ENCODE measurements at places on chromosomes 2 and 18.

DNA sequence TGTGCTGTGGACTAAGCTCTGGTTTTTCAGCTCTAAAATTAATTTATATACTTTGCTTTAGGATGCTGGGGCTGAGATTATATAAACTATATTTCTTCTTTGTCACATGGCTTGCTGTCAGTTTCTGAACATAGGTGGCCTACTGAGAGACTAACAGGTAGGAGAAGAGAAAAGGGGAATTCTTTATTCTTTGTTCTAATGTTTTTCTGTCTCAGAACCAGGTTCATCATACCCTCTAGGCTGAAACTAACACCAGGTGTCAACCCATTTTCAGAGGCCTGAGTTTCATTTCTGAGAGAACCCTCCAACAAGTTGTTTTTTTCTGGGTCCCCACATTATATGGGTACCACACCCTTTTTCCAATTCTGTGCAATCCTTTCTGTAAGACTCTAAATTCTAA, 843.6 kb downstream of the TRIB2 start:
- no peak for DNase-seq

- no peak for DNase-seq
Measured at GRCh38 chr2:216082805-216083204, 1.1 kb downstream of the TMEM169 start.

DNA sequence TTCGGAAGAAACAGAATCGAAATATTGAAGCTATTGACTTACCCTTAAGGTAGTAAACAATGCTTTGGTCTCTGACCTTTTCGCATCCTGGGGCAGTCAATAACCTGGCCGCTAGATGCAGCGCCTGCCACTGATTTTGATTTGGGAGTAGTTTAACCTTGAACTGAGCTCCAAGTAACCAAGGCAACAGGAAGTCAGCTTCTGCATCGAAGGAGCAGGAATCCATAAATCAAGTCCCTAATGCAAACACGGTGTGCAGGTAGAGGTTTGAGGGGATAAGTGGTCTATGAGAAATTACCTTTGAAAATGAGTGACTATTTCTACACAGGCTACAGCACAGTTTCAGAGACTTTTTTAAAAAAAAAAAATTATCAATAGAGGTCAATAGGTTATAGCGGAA, 353.5 kb downstream of the SETBP1 start:
- DNase-seq: no peak

DNA sequence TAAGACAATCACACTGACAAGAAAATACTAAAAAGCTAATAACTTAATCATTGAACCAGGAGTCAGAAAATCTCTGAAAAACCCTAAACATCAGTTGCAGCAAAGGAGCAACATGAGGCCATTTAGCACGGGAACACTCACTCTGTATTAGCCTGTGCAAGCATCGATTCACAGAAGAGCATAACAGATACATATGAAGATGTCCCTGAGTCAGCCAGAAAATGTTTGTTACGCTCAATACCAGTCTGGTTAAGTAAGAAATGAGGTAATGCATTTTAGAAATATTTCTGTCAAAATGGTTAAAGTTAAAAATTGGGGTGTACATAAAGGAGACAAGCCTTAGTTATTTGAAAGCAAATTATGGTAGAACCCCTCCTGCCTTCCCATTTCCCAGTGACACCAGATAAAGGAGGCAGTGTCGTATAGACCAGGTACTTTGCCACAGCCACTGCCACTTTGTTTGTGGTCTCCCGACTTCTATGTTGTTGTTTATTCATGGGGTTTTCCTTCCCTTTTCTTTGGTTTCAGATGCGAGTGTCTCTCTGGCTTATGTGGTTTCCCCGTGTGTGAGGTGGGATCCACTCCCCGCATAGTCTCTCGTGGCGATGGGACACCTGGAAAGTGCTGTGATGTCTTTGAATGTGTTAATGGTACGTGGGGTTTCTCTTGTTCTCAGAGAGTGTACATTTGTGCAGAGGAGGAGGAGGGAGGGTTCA, 108.6 kb downstream of the CRIM1 start:
- no peak for DNase-seq

- DNase-seq: no peak
Measured at GRCh38 chr2:150020221-150020620, 432.6 kb upstream of the MMADHC start.

DNA sequence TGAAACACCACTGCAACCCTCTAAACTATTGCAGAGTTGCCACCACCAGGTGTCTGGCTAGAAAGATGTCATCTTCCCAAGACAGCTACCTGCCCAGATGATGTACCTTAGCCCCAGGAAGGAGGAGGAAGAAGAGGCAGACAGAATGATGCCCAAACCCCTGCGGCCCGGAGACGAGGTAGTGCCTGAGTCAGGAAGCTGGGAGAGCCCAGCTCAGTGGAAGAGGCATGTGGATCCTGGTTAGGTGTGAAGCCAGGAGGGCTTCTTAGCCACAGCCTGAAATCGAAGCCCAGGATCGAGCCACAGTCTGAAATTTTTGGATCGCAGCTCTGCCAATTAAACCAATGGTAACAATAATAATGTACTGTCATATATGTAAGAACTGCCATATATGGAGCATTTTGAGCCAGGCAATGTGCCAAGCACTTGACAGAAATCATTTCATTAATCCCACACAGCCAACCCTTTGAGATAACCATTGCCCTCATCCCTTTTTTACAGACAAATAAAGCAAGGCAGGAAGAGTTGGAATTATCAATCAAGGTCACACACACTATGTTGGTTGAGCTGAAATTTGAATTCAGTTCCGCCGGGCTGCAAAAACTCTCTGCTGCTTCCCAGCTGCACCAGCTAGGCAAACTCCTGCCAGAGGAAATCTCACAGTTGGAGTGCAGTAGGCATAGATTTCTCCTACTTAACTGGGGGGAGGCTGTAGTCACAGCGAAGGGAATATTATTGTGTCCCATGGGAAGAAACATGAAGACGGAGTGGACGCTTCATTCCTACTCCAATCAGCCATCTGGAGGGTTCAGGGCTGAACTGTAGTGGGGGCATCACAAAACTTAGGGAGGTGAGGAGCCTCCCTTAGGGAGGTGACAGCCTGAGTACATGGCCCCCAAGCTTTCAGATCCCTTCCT, 19.4 kb upstream of the CYP1B1 start:
- no peak for DNase-seq

DNA sequence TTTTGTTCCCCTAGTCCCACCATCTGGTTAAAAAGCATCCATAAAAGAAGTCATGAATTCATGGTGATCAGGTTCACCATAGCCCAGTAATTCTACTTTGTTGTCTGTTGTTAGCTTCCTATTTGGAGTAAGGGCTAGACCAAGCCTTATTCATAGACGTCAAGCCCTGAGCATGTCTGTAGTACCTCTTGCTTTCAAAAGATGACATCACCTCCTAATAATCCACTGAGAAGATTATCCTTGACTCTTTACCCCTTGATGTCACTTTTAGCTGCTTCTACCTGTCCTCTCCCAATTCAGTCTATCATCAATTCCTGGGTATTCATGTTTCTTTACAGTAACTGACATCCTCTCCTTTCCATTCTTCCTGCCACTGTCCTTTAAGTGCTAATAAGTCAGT, 90.1 kb downstream of the EML6 start:
- DNase-seq: no peak

GRCh38 chr2:231397011-231397927, 1.8 kb downstream of the B3GNT7 start:
- no peak for DNase-seq

- DNase-seq: no peak
Measured at GRCh38 chr18:8860845-8861642, 155.7 kb downstream of the MTCL1 start.

DNA sequence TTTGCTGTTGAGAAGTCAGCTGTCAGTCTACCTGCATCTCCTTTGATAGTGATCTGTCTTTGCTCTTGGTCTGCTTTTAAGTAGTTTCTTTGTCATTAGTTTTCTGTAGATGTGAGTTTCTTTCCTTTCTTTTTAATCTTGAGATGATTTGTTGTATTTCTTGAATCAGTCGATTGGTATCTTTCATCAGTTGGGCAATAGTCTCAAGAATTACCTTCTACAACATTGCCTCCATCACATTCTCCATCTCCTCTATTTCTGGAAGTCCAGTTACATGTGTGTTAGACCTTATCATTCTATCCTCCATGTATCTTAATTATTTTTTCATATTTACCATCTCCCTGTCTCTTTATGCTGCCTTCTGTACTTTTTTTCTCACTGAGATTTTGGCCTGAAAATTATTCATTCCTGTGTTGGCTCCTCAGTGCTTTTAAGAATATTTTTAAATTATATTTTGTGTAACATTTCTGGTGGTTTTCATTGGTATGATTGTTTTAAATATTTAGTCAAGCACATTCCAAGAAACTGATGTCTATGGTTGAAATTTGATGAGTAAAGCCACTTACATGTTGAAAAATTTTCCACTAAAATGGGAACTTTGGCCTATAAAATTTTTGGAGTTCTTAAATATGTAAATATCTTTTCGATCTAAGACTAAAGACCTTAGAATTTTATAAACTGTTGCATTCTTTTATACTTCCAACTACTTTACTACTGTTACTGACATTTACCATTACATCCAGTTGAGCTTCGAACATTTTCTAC, 239.5 kb upstream of the MGAT5 start:
- no peak for DNase-seq

DNA sequence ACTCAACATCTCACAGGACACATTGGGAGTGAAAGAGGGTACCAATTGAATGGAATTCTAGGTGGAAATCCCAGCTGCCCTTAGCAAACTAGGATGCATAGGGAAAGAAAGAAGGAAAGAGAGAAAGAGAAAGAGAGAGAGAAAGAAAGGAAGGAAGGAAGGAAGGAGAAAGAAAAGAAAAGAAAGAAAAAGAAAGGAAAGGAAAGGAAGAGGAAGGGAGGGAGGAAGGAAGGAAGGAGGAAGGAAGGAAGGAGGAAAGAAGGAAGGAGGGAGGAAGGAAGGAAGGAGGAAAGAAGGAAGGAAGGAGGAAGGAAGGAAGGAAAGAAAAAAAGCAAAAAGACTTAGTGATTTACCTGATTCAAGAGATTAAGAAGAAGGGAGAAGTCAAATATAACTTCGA, 143.9 kb downstream of the SS18 start:
- DNase-seq: no peak

DNA sequence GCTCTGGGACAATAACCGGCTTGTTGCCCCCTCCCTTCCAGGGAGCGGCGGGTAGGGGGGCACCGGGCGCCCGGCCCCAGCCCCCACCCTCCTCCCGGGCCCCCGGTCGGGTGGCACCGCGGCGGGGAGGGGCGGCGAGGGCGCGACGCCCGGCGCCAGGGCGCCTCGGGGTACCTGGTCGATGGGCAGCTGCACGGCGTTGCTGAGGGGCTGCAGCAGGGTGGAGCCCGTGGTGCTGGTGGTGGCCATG, 193 bp downstream of the MBOAT2 start:
- no peak for DNase-seq

DNA sequence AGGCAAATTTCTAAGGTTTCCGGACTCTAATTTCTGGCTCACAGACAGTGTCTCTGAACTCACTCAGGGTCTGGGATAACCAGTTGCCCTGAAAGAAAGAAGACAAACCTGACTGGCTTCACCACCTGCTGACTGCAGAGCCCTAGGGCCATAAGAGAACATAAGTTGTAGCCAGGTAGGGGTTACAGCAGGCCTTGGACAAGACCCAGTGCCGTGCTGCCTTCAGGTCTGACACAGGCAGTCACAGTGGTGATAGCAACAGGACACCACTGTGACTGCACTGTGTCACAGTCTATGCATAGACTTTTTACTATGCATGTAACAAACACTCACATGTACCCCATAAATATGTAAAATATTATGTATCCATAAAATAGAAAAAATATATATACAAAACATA, 508.5 kb downstream of the PID1 start:
- no peak for DNase-seq

DNA sequence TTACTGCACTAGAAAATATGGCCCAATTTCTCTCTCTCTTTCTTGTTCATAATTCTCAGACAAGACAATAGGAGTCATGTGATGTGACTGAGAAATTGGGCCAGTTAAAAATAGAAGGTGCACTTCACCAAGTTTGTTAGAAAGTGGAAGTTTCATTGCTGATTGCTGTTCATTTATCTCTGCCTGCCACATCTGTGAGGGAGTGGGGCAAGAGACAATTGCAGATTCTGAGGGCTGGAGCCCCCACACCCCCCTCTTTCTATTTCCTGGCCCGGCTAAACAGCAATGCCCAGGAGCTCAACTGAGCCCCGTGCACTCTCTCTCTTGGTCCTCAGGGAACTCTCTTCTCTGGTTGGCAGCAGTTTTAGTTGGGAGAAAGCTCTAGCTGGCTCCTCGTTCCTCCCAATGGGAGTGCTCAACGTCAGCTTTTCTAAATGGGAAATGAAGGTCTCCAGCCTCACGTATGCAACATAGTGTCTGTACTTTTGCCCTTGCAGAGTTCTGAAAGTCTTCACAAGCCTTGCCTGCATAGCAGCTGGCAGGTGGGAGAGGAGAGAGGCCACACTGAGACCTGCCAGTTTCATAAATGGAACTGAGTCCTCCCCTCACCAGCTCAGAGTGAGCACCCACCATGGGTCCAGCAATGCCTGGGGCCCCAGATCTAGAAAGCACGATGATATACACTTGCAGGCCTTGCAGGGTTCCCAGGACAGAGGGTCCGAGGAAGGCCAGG, 115.7 kb downstream of the MYCN start:
- DNase-seq: no peak

- no peak for DNase-seq
Measured at GRCh38 chr2:222364285-222364895, 60.0 kb upstream of the SGPP2 start.

DNA sequence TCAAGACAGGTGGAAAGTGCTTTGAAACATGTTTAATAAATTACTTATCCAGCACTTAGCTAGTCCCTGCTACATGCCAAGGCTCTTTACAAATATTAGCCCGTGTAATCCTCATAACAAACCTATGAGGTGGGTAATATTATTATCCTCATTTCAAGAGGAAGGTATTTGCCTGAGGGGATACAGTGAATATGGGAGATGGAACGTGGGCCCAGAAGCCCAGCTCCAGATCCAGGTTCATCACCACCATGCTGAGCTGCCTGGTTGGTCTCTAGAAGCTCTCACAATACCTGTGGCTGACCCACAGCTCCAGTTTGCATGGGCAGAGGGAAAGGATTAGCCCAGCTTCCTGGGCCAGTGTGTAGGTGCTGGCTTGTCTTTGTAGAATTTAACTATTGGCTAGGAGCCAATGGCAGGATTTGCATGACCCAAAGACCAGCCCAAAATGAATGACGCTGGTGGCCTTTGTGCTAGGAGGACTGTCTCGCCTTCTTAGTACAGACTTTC, 61.6 kb upstream of the ATP8B1 start:
- no peak for DNase-seq

DNA sequence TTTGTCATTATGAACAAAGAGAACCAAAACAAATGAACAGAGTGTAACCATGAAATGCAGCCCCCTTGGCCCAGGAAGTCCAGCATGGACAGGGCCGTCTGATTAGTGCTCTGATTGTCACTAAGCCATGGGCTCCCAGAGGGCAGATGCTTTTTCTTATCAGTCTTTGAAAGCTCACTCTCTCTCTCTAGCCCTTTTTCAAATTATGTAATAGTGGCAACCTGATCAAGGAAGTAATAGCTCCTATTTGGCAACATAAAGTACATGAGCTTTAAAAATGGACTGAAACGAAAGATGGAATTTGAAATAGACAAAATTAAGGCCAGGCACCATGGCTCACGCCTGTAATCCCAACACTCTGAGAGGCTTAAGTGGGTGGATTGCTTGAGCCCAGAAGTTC, 32.4 kb upstream of the EPG5 start:
- no peak for DNase-seq

Data from CD4-positive, alpha-beta T cell treated with Interleukin-6 at 100 ng/mL for 8 hours (primary cell).